Pancreas (tissue), 10 donors: ENCODE measurements at places on chromosomes 11 and 22. TPM values are rescaled to one million over a fixed set of nuclear protein-coding genes. Genes with fewer than 3 reads are reported as not detected.

SEPTIN3 gene
- polyA plus RNA-seq = 8.5 TPM

POU2AF1 gene
- polyA plus RNA-seq = 0.73 TPM

DNA sequence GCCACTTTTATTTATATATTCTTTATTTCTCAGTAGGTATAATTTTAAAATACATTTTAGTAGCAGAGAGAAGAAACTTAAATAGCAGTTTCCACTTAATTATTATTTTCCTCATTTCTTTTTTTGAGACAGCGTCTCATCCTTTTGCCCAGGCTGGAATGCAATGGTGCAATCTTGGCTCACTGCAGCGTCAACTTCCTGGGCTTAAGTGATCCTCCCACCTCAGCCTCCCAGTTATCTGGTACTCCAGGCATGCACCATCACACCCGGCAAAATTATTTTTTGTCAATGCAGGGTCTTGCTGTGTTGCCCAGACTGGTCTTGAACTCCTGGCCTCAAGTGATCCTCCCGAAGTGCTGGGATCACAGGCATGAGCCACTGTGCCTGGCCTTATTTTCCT, 38.3 kb downstream of the ATG13 start:
- DNase-seq = no peak

- no peak for DNase-seq
These were observed 452.0 kb upstream of the ARHGAP42 start for GRCh38 chr11:100235085-100235484.

DNA sequence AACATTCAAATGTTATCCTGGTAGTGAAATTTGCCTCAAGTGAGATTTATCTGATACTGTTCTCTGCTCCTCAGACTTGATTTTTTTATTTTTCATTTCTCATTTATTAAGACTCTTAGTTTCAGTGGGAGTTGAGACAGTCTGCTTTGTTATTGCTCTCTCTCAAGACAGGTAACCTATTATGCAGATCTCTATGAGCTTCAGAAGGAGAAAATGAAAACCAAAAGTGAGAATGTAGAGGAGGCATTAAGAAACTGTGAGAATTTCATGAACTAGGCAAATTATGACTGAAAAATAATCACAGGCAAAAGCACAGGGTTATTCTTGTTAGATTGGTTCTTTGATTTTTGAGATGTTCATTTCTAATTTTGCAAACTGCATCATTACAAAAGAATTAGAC, 290.0 kb upstream of the CHORDC1 start:
- DNase-seq = no peak

GRCh38 chr22:43246188-43246587, 59.3 kb upstream of the TTLL12 start:
- no peak for DNase-seq

GNAZ gene
- polyA plus RNA-seq = 9.7 TPM

DNA sequence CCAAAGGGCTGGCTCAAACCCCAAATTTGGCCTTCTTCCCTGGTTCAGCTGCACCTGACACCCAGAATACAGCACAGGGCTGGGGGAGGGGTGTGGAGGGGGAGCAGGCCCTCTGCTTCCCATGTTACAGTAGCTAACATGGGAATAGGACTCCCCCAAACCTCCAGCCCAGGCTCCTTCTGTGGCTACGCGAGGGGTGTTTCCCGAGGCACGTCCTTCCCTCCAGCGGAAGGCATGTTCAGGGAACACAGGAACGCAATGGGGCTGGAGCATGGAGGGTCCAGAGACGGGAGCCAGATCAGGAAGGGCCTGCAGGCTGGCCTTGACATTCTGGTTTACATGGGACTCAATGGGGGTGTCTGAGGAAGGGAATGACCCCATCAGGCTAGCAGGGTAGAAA, 11.8 kb upstream of the IGLL1 start:
- no peak for DNase-seq

DNA sequence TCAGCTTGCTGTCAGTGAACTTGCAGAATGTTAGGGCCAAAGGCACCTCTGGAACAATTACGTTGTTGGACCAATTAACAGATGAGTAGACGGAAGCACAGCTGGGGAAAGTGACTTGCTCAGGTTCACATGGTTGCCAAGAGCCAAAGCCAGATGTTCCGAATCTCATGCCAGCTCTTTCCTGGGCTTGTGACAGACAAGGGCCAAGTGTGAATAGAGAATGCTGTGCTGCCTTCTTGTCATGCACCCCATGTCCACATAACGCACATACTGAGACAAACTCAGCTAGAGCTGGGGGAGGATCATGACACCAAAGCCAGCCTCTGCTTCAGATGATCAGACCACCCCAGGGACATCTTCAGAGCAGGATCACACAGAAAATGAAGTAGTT, 616.3 kb downstream of the INSC start:
- peak; percentile 12 for DNase-seq

MB gene
- polyA plus RNA-seq = 1.5 TPM

DNA sequence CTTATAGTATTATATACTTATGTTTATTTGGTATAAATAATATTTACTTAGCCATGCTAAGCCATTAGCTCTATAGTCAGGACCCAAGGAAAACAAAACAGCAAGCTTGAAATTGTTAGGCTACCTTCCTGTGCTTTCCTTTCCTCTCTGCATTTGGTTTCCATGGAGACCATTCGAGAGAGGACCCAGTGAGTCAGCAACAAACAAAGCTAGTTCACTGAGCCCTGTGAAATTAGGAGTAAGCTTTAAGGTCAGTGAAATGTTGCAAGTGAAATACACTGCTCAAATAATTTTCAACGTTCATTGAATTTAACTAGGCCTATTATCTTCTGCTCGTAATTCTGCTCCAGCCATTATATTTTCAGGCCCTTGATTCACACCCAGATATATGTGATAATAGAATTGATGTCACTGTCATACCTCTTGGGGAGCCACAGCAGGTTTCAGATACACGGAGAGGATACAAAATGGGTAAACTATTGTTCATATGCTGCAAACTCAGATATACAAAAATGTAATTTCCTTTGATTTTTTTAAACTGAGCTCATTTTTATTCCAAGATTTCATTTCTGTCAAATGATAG, 9.1 kb upstream of the OR10D3 start:
- no peak for DNase-seq

OR51E1 gene
- 0.07 TPM for polyA plus RNA-seq

- no peak for DNase-seq
These were observed 432.8 kb upstream of the B3GAT1 start for GRCh38 chr11:134844838-134845237.

GRCh38 chr22:19866665-19867009, 12.0 kb upstream of the GNB1L start:
- DNase-seq = no peak

PHOX2A gene
- 0.61 TPM for polyA plus RNA-seq

- DNase-seq = no peak
These were observed 3.2 kb downstream of the TTLL12 start for GRCh38 chr22:43183496-43184277.

DNA sequence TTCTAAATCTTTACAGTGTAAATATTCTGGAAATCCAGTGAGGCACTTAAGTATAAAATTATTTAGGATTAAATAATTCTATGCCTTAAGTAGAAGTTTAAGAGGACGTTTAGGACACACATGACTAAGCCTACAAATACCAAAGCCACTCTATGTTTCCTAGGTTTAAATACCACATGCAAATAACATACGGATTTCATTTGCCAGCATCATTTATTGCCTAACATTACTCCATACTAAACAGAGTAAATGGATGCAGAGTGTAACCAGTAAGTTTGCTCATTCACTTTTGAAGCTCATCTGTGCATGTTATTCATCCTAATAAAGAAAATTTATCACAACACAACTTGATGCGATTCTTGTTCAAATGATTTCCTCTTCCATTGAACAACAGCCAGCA, 4.1 kb downstream of the BDNF start:
- DNase-seq = no peak

GRCh38 chr22:44728761-44729324, 23.5 kb upstream of the ARHGAP8 start:
- DNase-seq = no peak
